MCF 10A (cell line): ENCODE measurements at places on chromosomes 1 and 21. TPM values are rescaled to one million over a fixed set of nuclear protein-coding genes. Genes with fewer than 3 reads are reported as not detected.

Gene GNAT2
- total RNA-seq, result not detected in 2 replicates

Gene PHACTR4
- total RNA-seq, result 50.7 and 56.4 TPM in 2 replicates

Gene FAM177B
- 0.74 TPM in 1 of 2 replicates, not detected in the other for total RNA-seq

Gene LCE4A
- not detected in 2 replicates for total RNA-seq

Gene C1QTNF12
- total RNA-seq, result 1.5 and 3.3 TPM in 2 replicates

Gene KRTAP21-2
- not detected in 2 replicates for total RNA-seq

Gene OR2T2
- not detected in 2 replicates for total RNA-seq

Gene VAV3
- 2.0 and 3.0 TPM in 2 replicates for total RNA-seq

Gene CA14
- total RNA-seq, result 0.26 TPM in 1 of 2 replicates, not detected in the other

Gene FLG2
- total RNA-seq, result not detected in 2 replicates

Gene FCRL6
- total RNA-seq, result not detected in 2 replicates

Gene CD164L2
- total RNA-seq, result 0.23 TPM in 1 of 2 replicates, not detected in the other

Gene EPHA10
- total RNA-seq, result 0.74 and 1.0 TPM in 2 replicates

Gene CAPN8
- 1.0 and 5.7 TPM in 2 replicates for total RNA-seq

Gene IVNS1ABP
- total RNA-seq, result 67.4 and 92.0 TPM in 2 replicates

Gene ECE1
- 40.0 and 46.8 TPM in 2 replicates for total RNA-seq

Gene XCL2
- not detected in 2 replicates for total RNA-seq

Gene LELP1
- total RNA-seq, result not detected in 2 replicates

Gene ATAD3B
- total RNA-seq, result 42.2 and 46.9 TPM in 2 replicates

Gene SSU72
- total RNA-seq, result 97.4 and 104 TPM in 2 replicates

Gene MTARC1
- 0.96 and 1.5 TPM in 2 replicates for total RNA-seq

Gene DNAH14
- 69.7 and 70.8 TPM in 2 replicates for total RNA-seq

Gene LCE1B
- total RNA-seq, result 1.3 and 2.0 TPM in 2 replicates

Gene SLC9C2
- total RNA-seq, result not detected in 2 replicates

Gene HORMAD1
- not detected in 2 replicates for total RNA-seq

Gene CR1
- total RNA-seq, result not detected in 2 replicates

Gene ENAH
- 346 and 420 TPM in 2 replicates for total RNA-seq

Gene FAM163A
- not detected in 2 replicates for total RNA-seq

Gene FOXD2
- total RNA-seq, result 0.27 and 0.44 TPM in 2 replicates

Gene TAS1R1
- not detected in 2 replicates for total RNA-seq

Gene PLA2G4A
- 2.1 and 3.8 TPM in 2 replicates for total RNA-seq

Gene PLXNA2
- total RNA-seq, result 59.2 and 69.7 TPM in 2 replicates

Gene NEK7
- 51.1 and 54.4 TPM in 2 replicates for total RNA-seq

Gene ASPM
- 22.3 and 32.8 TPM in 2 replicates for total RNA-seq

Gene MYOG
- not detected in 2 replicates for total RNA-seq

Gene KCND3
- total RNA-seq, result not detected in 2 replicates

Gene CYYR1
- not detected in 2 replicates for total RNA-seq

Gene AXDND1
- total RNA-seq, result 1.1 and 1.7 TPM in 2 replicates

Gene COL6A1
- total RNA-seq, result 3.2 and 3.5 TPM in 2 replicates

Gene SPRR1A
- not detected in 2 replicates for total RNA-seq

Gene CELA2B
- total RNA-seq, result not detected in 2 replicates

Gene AADACL4
- total RNA-seq, result not detected in 2 replicates

Gene SORT1
- 13.3 TPM in 2 replicates for total RNA-seq

Gene ABCG1
- 25.5 and 28.7 TPM in 2 replicates for total RNA-seq

Gene THEM4
- total RNA-seq, result 27.5 and 29.1 TPM in 2 replicates

Gene ERICH3
- not detected in 2 replicates for total RNA-seq

Gene NHLH2
- not detected in 2 replicates for total RNA-seq

Gene OR2T33
- not detected in 2 replicates for total RNA-seq

Gene PKN2
- 35.4 and 40.2 TPM in 2 replicates for total RNA-seq

Gene NENF
- 110 and 122 TPM in 2 replicates for total RNA-seq

Gene IGSF3
- total RNA-seq, result 3.5 and 4.6 TPM in 2 replicates

Gene GRHL3
- 4.7 and 8.9 TPM in 2 replicates for total RNA-seq

Gene CELA2A
- not detected in 2 replicates for total RNA-seq

Gene U2AF1
- 37.9 and 38.0 TPM in 2 replicates for total RNA-seq

Gene NOS1AP
- total RNA-seq, result 1.1 and 2.4 TPM in 2 replicates

Gene CFHR3
- total RNA-seq, result not detected in 2 replicates

Gene CD1D
- total RNA-seq, result 0.19 and 0.22 TPM in 2 replicates

Gene SERPINC1
- not detected in 2 replicates for total RNA-seq
